ENCODE measurements at places on chromosomes 12 and 14.

- DNase-seq, result no peak
Observed at GRCh38 chr14:99035268-99035667, 236.7 kb downstream of the BCL11B start.

DNA sequence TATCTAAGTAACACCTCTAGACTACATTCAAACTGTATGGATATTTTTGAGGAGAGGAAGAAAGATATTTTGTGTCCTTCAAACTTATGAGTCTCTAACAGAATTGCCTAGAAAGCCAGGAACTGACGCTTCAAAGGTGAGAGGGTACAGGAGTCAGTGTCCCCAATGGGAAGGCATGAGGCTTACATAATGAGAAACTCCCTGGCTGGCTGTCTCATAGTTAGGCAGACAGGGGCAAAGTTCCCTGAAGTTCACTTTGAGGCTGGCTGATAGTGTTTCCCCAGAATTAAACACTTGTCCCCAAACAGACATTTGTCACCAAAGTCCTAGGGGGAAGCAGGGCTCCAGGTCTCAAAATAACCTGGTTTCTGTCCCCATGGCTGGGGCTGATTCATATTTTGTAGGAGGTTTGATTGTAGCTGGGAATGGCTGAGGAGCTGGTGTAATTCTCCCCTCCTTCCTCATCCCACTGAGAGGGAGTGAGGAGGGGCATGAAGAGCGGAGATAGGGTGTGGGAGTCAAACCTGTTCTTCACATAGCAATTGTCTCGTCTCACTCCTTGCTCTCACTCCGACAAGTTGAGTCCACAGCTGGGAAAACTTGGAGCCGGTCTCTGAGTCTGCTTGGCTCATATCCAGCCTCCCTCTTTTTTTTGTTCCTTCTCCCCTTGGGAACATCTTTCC is 56.4 kb upstream of the CISTR start:
- no peak for DNase-seq

DNA sequence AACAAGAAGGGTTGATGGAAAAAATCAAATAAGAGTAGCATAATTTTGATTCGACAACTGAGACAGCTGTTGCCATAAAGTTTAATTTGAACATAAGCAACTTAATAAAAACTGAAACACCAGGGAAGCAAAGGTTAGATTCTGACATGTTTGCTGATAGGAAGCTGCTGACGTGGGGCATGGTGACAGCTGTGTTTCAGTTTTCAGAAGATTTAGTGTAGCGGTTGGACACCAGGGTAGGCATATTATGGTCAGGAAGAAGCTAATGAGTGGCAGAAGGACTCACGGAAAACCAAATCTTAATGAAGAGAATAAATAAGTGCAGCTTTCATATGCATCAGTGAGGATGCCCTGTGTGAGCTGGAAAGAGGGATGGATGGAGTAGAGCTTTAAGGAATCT is 336.7 kb upstream of the RPL10L start:
- no peak for DNase-seq

DNA sequence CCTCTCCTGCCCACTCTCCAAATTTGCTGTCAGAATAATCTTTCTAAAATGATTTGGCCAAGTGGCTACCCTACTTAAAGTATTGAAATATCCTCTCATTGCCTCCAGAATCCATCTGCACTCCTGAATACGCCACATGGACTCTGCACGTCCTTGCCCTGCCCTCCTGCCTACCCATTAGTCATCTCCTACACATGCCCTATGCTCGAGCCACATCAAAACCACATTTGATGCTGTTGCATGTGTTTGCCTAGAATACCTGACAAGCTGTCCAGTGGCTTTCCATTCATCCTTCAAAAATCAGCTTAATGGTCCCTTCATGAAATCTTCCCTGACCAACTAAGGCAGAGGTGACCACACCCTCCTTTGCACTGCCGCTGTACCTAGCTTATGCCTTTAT is 17.0 kb downstream of the VCPKMT start:
- DNase-seq, result no peak

DNA sequence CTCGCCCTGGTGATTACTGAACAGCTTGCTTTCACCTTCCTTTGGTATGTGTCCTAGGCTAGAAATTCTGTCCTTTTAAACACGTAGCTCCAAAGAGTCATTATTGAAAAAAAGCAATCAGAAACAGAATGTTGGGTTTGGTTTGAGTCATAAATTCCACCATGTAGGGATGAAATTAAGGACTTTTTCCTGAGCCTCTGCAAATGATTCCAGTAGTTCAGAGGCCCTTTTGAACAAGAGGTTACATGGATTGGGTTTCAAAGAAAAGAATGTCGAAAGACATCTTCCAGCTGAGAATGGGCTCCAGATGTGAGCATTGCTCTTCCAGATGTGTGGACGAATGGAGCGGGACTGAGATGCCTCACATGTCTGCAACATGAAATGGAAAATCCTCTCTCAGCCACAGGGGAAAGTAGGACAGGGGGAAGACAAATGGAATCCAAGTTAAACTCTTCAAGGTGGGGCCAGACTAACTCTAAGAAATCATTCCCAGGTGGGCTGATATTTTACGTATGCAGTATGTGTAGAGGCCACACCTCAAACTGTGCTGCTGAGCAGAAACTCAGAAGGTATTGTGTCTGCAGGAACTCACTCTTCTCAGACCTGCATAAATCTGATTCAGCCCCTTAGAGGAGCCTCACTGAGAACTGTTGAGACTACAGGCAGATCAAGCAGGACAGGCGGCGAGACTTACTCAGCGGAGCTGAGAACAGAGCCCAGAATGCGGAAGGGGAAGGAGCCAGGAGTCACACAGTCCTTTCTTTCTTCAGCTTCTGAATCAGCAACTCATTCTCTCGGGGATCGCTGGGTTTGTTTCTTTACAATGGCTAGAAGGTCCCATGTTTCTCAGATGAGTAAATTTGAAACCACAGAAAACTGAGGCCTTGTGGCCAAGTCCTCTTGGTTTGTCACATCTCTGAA is 23.3 kb upstream of the EMP1 start:
- DNase-seq, result no peak

GRCh38 chr14:75726321-75726720 is 65.3 kb downstream of the TTLL5 start:
- no peak for DNase-seq

DNA sequence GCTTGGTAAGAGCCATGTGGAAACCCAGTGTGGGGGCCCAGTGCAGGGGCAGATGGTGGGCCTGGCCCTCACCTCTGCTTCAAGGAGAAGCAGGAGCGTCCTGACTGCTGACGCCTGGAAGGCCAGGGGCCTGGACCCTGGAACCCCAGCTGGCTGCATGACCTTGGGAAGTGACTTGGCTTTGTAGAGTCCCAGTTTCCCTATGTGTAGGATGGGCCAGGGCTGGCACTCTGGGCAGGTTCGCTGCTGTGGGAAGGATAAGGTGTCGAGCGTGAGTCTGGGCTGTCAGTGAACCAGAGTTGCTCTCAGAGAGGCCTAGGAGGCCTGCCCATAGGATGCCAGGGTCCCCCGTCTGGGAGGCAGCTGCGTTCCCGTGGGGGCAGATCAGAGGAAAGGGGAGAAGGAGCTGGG is 43.2 kb downstream of the TRAFD1 start:
- no peak for DNase-seq

Measured in erythroblast (primary cell).